Cerebellum (tissue), 4 donors: ENCODE measurements at places on chromosomes 7 and 10. TPM values are rescaled to one million over a fixed set of nuclear protein-coding genes. Genes with fewer than 3 reads are reported as not detected.

DNA sequence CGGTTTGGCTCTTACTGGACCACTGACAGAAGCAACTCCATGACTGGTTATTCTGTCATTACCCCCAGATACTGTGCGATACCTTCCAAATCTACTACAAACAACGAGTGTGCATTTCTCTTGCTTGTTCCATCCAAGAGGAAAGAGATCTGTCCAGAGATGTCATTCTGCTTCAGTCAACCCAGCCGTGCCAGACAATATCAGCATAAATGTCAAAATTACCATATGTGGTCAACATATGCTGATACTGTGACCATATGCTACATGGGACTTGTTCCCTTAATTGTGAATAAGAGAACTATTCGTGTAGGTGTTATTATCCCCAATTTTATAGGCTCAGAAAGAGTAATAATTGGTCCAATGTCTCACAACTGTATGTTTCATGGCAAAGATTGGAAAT, 143.2 kb upstream of the PRSS1 start:
- peak; percentile 51 for DNase-seq

DNA sequence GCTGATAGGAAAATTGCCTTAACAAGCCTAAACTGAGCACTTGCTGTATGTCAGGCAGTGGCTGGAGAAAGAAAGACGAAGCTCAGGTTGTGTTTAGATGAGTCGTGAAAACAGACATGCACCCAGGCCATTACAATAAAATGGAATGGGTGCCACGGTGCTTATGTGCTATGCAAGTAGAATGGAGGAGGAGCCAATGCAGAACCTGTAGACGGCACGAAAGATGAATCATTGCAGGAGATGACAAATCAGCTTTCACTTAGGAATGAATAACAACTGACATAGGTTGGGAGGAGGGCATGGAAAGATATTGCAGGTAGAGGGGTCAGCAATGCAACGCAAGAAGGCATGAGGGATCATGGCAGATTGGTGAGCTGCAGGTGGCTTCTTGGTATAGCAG, 61.2 kb upstream of the ARHGAP21 start:
- DNase-seq: no peak

- DNase-seq: peak; percentile 51
Measured at GRCh38 chr10:24952143-24952706, at the start of gene PRTFDC1. Gene PRTFDC1, minus strand, starts transcription at chr10:24952606. Its CDS starts 31 bp downstream, at chr10:24952575.

DNA sequence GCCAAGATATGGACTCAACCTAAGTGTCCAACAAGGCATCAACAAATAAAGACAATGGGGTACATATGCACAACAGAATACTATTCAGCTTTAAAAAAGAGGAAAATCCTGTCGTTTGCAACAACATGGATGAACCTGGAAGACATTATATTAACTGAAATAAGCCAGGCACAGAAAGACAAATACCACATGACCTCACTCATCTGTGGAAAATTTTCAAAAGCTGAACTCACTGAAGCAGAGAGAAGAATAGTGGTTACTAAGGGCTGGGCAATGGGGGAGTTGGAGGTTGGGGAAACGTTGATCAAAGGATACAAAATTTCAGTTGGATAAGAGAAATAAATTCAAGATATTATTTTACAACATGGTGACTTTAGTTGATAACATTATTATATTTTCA, 221.4 kb upstream of the PITRM1 start:
- no peak for DNase-seq

DNA sequence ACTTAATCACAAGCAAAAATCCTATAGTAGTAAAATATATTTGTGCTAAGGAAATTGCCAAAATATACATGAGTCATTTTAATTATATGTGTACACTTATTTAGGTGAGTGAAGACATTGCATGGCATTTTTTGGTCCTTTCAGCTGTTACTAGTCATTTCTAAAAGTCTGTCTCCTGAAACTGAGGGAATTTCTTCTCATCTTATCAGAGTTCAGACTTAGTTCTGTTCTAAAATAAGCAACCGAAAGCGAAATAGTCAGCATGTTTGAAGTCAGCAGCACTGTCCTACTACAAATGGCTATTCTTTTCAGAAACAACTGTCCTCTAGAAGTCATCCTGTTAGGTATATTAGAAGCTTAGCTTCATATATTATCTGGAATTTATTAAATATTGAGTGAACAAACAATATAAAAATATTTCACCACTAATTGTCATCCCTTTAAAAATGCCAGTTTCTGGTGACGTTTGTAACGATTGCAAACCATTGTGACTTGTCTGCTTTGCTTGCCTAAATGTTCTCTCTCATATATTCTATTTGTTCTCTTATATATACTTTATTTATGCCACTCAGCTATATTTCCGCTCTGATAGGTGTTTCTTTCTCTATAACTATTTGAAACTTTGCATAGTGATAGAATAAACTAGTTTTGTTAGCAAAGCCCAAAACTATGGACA, 227.4 kb upstream of the KAT6B start:
- DNase-seq: no peak

DNA sequence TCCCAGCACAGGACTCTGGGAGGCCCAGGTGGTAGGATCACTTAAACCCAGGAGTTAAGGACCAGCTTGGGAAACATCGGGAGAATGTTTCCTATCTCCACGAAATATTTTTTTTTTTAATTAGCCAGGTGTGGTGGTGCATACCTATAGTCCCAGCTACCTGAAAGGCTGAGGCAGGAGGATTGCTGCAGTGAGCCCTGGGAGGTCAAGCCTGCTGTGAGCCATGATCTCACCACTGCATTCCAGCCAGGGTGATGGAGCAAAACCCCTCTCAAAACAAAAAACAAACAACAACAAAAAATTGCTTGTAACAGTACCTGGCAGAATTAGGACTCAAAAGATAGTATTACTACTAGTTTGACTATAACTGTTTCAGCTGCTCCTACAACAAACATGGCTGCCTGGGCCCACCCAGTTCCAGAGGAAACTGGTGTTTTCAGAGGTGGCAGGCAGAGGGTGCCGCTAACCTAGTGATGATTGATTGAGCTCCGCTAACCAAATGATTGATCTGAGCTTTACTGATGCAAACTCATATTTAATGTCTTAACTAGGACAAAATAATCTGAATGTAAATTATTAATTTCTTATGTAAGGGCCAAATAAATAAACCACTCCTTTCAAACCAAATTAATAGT, 57.0 kb downstream of the AP3M1 start:
- DNase-seq: no peak

GRCh38 chr10:75971402-75972211, 540.2 kb downstream of the LRMDA start:
- no peak for DNase-seq

GRCh38 chr7:3143869-3144775, 100.5 kb upstream of the CARD11 start:
- no peak for DNase-seq

DNA sequence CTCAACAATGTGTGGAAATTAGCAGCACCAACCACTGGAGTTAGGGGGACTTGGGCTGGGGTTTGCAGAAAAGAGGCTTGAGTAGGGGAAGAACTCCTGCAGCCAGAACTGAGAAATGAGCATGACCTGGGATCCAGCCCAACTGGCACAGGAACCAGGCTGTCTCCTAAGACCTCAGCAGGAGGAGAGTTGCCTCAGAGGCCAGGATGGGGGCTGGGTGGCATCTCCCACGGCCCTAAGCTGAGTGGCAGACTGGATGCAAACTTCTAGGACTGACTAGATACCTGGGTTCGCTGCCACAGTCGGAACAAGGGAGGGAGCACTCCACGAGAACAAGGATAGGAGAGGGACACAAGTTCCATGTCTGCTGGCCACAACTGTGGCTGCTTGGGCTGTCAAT, 62.6 kb downstream of the RNF32 start:
- DNase-seq: peak; percentile 8

DNA sequence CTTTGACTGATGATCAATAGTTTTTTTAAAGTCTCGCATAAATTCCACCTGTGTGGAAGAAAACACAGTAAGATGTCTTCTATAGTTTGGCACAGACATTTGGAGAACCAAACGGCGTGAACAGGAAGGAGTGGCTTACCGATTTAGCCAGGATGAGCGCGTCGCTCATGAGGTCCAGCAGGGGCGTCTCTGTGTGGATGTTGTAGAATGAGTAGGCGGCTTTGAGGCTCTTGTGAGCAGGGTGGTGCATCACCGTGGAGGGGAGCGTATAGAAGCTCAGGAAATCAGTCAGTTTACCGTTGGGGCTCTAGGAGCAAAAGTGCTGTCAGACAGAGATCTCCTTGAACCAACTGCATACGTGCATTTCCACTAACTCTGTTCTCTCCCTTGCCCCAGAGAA, 15.5 kb downstream of the RPP38 start:
- no peak for DNase-seq

GRCh38 chr7:88015309-88015708, 81.3 kb downstream of the ADAM22 start:
- no peak for DNase-seq

DNA sequence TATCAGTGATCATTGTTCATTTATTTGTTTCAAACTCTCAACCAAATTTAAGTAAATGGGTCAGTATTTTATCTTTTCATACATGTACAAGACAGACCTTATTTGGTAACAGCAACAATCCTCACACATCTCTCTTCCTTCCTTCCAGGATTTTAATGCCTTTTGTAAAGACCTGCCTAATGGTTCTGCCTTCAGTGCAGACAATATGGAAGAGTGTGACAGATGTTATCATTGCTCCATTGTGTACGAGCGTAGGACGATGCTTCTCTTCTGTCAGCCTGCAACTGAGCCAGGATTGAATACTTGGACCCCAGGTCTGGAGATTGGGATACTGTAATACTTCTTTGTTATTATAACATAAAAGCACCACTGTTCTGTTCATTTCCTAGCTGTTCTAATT, 6.3 kb downstream of the CAV2 start:
- no peak for DNase-seq

DNA sequence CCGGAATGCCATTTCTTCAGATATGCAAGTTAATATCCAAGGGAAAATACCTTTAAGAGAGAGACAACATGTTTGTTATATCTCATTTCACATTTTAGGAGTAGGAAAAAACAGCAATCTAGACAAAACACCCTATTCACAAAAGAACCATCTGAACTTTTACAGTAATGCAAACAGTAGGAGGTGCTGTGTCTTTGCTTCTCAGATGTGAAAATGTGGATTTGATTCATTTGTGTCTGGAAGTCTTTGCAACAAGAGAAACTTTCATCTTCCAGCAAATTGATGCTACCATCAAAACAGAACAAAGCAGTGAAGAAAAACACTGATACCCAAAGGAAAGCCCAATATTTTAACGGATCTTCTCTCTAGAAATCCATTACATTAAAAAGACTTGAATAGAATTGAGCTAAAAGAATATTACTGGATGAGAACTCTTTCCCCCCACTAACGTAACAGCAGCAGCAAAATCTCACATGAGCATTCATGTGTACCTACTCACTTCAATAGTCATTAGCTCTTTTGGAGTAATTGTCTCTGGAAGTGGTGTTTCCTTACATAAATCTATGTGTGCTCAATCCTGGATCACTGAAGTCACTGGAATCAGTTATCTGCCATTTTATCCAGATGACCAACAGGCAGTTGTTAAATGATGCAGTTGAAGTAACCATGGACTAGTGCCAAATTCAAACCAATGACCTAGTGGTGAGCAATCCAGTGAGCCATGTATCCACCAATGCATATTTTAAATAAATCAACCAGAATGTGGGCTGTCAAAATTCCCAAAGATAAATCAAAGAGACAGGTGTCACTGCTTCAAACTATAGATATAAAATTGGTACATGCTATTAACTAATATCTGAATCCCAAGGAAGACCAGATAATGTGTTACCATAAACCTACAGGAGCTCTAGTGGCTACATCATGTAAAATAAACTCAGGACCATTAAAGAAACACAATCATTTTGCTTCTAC, 1.8 kb downstream of the SEMA3C start:
- DNase-seq: no peak

DNA sequence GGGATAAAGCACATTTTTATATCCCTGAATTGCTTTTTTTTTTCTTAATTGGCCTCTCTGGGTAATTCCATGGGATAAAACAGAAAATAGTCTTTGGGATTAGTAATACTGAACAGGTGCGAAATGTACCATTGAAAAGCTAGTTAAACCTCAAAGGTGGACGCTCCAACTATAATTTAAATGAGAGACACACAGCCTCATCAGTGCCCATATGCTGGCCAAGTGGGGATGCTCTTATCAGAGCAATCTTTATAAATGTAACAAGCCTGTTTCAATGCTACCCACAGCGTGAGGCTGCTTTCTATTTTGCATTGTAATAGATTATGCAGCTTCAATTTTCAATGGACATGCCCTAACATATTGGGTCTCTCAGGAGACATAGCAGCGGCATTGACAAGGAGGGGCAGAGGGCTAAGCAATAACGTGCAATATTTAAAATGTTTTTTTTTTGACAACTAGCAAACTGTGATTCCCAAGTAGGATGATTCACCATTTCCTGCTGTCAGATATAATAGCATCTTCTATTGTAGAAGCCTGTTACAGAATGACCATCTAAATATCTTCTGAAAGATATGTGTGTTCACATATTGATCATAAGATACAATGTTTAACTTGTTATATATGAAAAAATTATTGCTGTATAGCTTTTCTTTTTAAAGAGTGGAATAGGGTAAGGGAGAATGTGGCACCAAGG, 91.3 kb upstream of the BET1 start:
- DNase-seq: no peak

DNA sequence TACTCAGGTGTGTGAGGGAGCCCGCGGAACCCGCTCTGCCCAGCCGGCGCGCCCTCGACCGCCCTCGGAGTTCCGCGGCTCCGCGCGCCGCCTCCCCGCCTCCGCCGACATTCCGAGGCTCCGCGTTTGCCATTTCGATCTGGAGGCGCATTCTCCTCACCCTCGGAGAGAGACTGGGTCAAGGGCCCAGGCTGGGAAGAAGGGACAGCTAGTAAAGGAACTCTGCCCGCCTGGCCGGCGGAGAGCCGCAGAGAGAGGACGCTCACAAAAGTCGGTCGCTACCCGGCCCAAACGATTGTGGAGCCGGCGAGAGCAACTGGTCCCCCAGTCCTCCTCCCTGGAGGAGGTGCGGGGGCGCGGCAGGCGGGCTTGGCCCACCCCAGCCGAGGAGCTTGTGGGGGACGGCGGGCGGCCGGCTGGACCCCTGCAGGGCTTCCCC, 74.5 kb upstream of the LEP start:
- peak; percentile 57 for DNase-seq

DNA sequence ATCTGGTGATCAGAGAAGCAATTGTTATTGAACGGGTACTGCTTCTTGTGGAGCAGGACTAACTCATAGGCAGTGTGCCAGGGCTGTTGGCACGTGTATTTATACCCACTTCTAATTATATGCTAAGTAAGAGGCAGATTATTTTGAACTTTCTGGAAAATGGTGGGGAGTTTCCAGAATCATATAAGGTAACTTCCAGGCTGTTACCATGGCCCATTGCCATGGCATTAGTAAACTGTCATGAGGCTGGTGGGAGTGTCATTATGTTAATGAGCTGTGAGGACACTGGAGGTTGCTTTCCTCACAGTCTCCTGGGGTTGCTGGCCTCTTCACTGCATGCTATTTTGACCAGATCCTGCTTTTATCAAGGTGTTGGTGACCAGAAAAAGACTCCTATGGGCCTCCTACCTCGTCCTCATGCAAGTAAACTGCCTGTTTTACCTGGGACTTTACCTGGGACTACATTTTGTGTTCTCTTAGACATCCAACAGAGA, 122.6 kb downstream of the KCND2 start:
- no peak for DNase-seq

The CLRN3 gene
- 0.27 TPM for total RNA-seq

The ADIRF gene
- 3.2 TPM for total RNA-seq

The PGAM2 gene
- 13.0 TPM for total RNA-seq

The OPALIN gene
- total RNA-seq: not detected

The CXCL12 gene
- total RNA-seq: 90.7 TPM

The SCIN gene
- total RNA-seq: 2.5 TPM

The PDSS1 gene
- total RNA-seq: 15.6 TPM

The ETV1 gene
- 44.5 TPM for total RNA-seq

The ADCY1 gene
- 93.5 TPM for total RNA-seq

The CPA4 gene
- total RNA-seq: 1.00 TPM

The CNNM1 gene
- total RNA-seq: 6.3 TPM

The OR2A12 gene
- not detected for total RNA-seq

The SLC26A5 gene
- total RNA-seq: 0.18 TPM

The MGAM2 gene
- 0.18 TPM for total RNA-seq
